ENCODE measurements at places on chromosomes 6 and 20.

DNA sequence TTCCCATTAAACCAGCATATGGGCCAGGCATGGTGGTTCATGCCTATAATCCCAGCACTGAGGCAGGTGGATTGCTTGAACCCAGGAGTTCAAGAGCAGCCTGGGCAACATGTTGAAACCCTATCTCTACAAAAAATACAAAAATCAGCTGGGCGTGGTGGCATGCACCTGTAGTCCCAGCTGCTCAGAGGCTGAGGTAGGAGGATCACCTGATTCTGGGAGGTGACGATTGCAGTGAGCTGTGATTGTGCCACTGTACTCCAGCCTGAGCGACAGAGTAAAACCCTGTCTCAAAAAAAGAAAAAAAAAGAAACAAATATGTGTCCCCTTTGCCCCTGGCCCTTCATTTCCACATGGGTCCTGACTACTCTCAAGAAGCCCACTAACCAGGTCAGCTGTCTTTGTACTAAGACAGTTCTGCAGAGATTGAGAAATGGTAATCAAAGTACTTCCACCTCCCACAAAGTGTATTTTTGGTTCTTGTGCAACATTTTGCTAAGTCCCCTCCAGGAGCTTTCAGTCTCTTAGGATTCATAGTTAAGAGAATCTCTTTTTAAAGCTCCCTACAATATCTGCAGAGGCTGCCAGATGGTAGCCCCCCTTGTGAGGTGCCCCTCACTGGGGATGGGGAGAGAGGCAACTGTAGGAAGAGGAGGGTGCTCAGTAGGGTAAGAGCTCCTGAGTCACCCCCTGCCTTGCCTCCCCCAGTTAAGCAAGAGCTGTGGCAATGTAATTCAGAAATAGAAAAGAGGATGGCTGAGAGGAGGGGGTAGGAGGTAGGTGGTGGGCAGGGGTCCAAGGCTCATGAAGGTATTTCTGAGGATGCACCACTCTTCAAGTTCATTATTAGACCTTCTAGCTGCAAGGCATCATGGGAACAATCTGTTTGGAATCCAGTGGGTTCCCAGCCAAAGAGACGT lies 16.5 kb upstream of the WFDC2 start:
- no peak for DNase-seq

DNA sequence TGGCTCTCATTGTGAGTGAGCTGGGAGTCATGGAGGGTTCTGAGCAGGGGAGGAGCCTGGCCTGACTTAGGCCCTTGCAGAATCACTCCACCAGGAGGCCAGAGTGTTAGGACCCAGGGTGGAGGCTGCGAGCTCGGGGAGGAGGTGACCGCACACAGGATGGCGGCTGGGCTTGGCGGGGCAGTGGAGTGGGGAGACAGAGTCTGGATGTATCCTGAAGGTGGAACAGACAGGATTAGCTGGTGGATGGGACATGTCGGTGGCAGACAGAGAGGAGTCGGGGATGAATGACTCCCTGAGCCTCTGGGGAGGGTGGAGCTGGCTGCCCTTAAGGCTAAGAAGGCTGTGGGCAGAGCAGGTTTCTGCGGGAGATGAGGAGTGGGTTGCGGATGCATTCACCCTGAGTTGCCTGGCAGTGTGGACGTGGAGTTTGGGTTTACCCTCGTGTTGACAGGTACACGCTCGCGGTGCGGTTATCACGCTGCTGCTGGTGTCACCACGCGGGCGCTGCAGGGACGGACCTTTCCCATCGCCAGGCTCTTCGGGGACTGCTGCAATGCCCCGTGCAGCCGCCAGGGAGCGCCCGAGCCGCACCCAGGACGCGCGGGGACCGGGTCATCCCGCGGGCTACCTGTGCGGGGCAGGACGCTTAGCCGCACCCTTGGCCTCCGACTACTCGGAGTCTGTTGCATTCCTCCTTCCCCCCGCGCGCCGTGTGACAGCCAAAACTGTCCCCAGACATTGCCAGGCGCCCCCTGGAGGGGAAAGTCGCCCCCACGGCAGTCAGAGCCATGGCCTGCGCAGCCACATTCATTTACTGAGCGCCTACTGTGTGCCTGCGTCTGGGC lies 43.0 kb upstream of the PTGIS start:
- DNase-seq: peak; percentile 53

GRCh38 chr6:44624226-44624625 lies 236.7 kb downstream of the CDC5L start:
- DNase-seq: no peak

- DNase-seq: no peak
These were observed 162.0 kb downstream of the BTBD9 start for GRCh38 chr6:38477680-38478260.

GRCh38 chr20:11389186-11389585 lies 528.5 kb upstream of the BTBD3 start:
- DNase-seq: no peak

DNA sequence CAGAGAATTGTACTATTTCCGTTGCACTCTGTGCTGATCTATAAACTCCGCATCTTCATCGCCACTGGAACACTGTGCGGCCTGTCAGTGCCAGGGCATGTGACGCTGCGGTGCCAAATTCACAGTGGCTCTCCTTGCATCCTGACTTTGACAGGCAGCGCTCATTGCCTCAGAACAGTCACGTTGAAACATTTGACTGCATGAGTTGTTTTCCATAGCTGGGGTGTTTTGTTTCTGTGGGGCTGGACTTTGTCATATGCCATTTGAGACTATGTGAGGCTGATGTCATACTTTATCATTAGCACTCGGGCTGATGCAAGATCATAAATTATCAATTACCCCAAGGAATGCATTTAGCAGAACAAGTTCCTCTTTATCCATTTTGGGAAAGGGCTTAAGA lies 32.7 kb downstream of the CFAP61 start:
- DNase-seq: no peak

- DNase-seq: no peak
These were observed 185.0 kb upstream of the SGK1 start for GRCh38 chr6:134502614-134503549.

DNA sequence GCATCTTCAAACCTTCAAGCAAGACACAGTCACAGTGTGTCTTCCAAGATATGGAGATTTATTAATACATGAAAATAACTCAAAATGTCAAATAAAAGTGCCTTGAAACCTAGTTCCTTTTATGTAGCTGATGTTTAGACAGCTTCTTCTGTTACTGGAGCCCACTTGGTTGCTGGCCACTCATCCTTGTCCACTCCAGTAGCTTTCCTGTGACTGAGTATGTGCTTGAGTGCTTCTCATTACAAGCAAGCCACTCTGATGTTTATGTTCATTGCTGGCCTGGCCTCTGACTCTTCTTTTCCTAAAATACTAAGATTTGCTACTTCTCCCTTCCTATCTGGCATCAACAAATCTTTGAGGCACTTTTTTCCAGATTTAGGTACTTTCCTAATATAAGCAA lies 545.2 kb upstream of the MAN1A1 start:
- no peak for DNase-seq

DNA sequence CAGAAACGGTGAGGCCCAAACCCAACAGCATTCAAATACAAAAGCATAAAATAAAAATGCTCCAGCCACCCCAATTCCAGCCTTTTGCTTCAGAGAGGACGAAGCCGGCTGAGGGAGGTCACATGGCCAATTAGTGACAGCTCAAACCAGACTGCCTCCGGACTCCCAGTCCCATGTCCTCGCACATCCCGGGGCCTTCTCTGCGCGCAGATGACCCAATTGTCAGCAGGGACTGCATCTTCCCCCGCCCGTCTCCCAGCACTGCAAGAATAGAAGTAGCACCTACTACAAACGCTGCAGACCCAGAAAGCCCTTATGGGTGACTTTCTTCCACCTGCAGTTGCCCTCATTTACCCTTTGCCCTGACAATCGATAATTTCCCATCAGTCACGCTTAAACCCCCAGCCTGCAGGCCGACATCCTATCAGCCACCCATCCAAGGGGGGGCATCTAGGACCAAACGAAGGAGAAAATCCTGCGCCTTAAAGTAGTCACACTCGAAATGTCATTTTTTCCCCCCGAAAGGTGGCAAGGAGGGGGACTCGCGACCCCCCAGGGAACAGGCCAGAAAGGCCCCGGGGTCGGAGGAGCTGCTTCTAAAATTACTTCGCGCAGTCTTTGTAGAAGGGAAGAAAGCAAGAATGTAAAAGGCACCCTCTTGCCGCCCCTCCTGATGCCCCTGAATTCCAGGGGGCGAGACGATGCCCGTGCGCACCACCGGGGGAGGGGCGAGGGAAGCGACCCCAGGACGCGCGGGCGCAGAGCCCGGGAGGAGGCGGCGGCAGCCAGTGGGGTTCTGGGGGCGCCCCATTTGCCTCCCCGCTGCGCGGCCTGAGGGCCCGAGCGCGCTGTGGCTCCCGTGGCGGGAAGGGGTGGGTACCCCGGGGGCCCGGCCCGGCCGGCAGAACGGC lies 792 bp downstream of the SLC23A2 start:
- no peak for DNase-seq

DNA sequence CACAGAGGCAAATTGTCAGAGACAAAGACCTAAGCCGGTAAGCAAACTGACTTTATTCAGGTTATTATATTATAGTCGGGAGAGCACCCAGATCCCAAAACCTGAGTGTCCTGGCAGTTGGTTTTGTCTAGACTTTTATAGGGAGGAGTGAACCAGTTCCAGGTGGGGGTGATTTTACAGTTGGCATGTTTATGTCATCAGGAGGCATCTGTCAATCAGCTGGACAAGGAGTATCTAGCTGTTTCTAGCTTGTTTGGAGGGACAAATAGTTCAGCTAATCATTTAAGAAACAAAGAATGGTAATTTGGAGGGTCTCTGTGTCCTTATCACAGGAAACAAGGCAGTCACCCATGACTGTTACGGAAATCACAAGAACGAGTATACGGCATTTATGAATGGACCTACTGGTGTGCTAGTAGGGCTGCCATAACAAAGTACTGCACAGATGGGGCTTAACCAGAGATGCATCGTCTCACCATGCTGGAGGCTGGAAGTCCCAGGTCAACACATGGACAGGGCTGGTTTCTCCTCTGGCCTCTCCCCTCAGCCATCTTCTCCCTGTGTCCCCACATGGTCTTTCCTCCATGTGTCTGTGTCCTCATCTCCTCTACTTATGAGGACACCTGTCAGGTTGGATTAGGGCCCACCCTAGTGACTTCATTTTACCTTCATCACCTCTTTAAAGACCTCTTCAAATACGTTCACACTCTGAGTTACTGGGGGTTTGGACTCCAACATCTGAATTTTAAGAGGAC lies 122.7 kb downstream of the LY86 start:
- DNase-seq: no peak

DNA sequence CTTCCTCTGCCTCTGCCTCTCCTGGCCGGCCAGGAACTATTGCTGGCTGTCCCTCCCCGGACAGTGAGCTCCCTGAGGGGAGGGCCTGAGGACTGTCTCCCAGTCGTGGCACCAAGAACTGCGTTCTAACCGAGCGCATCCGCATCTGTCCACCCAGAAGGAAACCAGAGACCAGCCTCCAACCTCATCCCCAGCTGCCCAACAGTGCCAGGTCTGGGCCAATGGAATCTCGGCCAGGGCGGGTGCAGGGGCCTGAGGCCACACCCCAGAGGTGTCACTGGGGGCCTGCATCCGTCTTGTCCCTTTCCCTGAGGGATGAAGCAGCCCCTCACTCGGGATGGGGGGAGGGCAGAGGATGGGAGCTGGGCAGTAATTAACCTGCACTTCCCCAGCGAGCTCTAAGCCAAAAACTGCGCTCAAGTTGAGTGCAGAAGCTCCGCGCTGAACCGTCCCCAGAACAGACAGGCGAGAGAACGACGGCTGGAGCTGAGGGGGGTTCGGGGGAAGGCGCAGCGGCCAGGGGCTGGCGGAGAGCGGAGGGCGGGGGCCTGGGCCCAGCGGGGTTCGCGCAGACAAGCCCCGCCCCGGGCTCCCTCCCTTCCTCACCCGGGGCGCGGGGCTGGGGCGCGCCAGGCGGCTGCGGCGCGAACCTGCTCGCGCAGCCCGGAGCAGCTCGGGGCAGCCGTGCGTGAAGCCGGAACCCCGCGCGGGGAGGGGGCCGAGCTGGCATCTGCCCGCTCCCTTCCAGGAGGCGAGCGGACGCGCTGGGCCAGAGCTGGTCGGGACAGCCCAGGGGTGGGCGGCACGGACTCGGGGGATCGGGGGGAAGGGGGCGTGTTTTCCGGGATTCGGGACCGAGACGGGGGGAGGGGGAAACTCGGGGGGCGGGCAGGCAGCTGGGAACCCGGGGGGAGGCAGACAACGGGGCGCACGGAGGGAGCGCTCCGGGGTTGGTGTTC lies 1.4 kb downstream of the TFEB start:
- DNase-seq: peak; percentile 52

GRCh38 chr6:34536251-34536958 lies 19.7 kb downstream of the SPDEF start:
- no peak for DNase-seq

- DNase-seq: no peak
These were observed 14.6 kb downstream of the POM121L2 start for GRCh38 chr6:27297484-27297856.

GRCh38 chr6:8170245-8170644 lies 67.9 kb upstream of the EEF1E1 start:
- DNase-seq: no peak

GRCh38 chr20:54557806-54558590 lies 82.6 kb downstream of the DOK5 start:
- DNase-seq: no peak

DNA sequence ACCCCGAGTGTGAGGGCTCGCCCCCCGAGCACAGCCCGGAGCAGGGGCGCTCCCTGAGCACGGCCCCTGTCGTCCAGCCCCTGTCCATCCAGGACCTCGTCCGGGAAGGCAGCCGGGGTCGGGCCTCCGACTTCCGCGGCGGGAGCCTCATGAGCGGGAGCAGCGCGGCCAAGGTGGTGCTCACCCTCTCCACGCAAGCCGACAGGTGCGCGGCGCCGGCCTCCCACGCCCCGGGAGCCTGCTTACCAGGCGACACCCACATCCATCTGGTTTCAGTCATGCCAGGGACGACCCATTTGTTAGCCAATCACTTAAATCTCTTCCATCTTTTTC lies 73.5 kb upstream of the PBOV1 start:
- DNase-seq: no peak

GRCh38 chr6:5135788-5136376 lies 50.7 kb downstream of the PPP1R3G start:
- DNase-seq: no peak

- DNase-seq: no peak
These were observed 5.6 kb downstream of the IL22RA2 start for GRCh38 chr6:137167702-137168377.

DNA sequence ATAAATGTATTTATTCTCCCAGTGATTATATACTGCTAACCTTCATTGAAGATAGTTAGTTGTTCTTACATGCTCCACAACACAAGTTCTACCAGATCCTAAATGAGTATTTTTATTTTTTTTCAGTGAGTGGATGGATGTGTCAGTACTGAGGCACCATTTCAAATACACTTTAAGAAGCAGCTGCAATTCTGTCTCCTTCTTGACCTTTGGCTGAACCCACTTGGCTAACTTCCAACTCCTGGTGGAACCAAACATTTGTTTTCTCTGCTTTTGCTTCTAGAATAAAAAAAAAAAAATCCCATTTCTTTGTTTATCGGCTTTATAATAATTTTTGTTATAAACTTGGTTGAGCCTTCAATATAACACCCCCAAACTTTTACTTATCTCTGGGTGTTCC lies 458.3 kb upstream of the MAP3K7 start:
- no peak for DNase-seq

DNA sequence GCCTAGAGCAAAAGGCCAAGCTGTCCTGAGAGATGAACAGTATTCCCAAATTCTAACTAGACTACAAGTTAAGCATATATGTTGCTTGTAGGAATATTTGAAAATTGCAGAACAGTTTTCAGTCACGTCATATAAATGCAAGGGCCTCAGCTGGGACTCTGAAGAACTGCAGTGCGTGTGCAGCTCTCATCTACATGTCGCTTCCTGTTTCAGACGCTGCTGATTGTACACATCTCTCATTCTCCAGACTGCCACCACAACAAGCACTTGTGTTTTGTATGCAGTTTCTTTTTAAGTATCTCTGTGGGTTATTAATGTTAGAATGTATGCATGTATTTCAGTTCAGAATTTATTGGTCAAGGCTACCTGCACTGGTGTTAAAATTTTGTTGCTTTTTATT lies 119.7 kb downstream of the MAP3K4 start:
- no peak for DNase-seq

Data from effector memory CD4-positive, alpha-beta T cell (primary cell).